ENCODE measurements at places on chromosomes 5 and 9.

DNA sequence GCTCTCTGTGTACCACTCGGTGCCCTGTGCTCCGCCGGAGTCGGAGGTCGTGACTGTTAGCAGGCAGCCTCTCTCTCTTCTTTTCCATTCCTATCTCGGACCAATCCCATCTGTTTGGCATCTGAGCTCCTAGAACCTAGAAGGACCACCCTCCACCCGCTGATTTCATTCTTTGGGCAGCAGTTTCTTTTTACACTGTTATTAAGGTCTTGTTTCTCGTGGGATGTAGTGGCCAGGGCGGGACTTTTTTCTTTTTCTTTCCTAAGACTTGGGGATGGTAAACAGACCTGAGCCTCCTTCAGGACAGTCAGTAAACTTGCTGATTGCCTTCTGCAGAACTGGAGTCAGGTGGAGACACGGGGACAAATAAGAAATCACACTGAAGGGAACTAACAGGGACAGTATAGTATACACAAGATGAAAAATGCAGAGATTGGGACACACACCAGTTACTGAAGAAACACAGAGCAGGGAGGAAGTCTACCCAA is 500 bp downstream of the URM1 start:
- no peak for DNase-seq

- DNase-seq, result no peak
Observed at GRCh38 chr9:121169094-121169601, 32.5 kb downstream of the RAB14 start.

DNA sequence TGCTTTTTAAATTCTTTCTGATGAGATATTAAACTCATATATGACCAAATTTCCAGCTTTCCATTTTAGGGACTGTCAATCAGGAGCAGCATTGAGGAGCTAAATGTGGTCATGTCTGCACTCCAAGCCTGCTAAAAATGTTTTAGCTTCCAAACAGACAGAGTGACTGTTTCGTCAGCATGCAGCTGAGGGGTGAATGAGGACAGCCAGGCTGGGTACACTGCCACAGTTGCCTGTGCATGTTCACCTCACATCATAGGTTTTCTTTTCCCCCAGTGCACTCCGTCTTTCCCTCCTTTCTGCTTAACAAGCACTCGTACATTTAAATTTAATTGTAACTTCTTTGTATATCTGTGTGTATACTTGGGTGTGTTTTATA is 138.1 kb downstream of the ARRDC3 start:
- DNase-seq, result no peak

DNA sequence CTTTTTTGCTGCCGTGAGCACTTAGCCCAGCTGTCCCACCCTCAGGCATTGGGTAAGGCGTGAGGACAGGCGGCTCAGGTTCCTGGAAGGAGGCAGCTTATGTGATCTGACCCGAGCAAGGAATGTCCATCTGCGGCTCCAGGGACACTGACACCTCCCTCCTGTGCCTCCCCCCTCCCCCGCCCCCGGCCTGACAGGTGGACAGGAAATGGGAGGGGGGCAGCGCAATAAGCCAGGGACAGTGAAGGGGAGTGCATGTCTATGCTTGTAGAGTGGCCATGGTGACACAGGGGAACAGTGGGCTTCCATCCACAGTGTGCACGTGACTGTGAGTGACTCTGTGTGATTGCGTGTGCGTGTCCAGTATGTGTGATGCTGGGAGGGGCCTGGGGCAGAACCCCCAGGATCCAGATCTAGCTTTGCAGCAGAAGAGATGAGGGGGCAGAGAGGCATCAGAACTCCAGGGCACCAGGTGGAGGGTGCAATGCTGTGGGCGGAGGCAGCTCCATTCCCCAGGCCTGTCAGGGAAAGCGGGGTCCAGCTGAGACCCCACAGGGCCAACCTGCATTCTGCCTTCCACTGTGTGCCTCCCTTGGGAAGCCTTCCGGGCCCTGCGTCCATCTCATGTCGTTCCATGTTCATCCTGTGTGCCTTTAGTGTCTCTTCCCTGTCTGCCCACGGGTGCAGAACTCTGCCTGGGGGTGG is 30.5 kb downstream of the CNTFR start:
- DNase-seq, result no peak

DNA sequence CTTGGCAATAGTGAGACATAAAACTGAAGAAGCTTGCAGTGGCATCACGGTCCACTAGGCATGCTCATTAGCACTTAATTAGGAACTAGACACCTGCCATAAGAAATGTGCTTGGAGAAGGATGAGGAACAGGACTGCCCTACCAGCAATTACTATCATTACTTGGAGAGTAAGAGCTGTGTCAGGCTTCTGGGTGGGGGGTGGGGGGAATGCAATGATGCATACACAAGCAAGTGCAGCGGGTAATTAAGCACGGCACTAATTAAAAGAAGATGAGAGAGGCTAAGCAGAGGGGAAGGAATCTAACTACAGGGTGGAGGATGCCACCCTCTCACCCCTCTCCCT is 53.1 kb downstream of the TLE1 start:
- DNase-seq, result no peak

- no peak for DNase-seq
Observed at GRCh38 chr9:69996967-69997366, 46.7 kb upstream of the MAMDC2 start.

DNA sequence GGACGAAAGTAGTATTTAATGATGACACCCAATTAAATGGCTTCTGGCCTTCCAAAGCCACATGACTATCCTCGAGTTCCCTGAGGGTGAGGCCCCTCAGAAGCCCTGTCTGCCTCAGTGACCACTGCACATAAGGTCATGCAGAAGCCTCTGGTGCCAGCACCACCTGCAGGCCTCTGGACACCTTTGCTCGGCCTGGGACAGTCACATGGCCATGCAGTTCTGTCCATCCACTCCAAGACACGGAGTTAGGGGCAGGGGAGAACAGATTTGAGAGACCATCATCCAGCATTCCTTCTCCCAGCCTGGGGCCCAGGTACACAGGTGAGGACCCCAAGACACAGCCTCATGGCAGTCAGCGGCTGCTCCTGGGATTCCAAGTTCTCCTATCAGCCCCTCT is 145.0 kb downstream of the ROR2 start:
- DNase-seq, result no peak

DNA sequence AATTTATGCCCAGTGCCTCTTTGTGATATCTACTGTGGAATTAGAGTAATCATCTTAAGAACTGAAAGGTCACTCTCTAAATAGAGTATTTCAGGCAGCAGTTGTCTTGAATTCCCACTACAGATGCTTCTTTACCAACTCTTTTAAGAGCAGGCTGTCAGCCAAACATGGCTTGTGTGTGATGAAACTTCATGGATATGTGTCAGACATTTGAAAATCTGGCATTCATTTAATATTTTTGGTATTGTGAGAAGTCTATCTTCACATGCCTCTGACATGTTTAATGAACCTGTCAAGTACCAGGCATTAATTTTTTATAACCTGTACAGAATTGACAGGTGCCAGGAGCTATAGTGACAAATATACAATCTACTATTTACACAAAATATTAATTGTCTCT is 318.6 kb downstream of the CDH9 start:
- no peak for DNase-seq

- no peak for DNase-seq
Observed at GRCh38 chr5:109468288-109468676, 58.5 kb upstream of the PJA2 start.

DNA sequence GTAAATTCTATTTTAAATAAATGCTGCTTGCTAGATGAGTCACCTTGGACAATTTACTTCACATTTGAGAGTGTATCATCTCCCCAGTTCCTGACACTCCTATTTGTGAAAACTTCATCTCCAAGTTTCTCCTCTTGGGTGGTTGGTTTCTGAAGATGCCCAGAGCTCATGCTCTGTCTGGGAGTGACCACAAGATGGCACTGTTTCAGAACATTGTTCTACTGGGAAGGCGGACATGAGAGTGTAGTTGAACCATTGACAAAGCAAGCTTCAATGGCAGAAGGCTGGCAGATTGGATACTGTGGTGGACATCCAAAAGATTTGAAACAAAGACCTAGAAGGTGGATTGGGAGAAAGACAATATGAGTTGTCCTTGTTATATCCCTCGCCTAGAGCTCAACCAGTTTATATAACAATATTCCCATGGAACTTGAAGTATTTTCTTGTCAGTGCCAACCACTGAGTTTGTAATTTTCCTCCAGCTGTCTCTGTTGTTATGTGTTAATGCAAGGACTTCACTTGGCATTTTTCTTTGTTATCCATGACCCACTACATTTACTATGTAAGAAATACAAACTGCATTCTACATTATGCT is 234.3 kb upstream of the ANKH start:
- DNase-seq, result no peak

GRCh38 chr9:23492126-23493002 is 333.7 kb downstream of the ELAVL2 start:
- no peak for DNase-seq

DNA sequence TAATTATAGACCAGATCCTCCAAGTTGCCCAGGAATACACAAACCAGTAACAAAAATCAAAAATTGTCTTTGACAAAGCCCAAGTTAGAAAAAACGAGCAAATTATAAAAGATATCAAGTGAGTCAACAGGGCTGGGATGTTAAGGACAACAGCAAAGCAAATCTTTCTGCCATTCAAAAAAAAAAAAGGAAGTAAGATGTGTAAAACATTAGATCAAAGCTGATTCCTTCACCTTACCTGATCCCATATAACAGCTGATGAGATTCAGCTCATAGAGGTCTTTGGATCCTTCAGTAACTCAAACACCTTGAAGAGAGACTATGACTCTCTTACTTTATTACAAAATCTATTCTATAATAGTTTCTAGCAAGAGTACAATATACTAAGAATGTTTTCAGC is 100.9 kb downstream of the STRBP start:
- DNase-seq, result no peak

- DNase-seq, result no peak
Observed at GRCh38 chr5:120942596-120943350, 478.7 kb downstream of the PRR16 start.

DNA sequence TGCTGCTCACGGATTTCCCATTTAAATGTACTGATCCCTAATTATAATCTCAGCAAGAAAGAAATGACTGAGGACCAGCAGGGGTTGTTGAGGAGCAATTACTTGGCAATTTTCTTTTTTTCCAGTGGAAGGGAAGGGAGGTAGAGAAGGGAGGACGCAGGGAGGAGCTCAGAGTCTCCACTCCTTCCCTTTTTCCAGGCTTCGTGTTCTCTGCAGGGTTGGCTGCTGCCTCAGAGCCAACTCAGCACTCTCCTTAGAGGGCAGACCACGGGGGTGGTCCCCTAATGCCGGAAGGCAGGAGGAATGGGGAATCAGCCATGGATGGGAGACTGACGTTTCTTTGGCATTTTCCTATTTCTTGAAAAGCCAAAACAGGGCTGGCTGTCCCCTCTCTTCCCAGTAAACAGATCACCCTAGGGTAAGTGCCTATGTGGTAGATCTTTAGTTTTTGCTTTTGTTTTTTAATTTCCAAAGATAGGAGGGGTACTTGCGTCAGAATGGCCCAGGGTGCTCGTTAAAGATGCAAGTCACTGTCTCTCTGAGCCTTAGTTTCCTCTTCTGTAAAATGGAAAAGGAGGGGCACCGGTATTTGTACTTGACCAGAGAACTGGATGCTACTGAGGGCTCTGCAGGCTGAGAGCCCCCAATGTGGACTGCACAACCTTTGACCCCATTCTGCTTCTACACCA is 39.6 kb upstream of the LCP2 start:
- DNase-seq, result no peak

GRCh38 chr5:132405646-132406045 is 36.1 kb downstream of the SLC22A5 start:
- DNase-seq, result no peak
